CD4-positive, alpha-beta T cell treated with Interleukin-10 for 1 hour (primary cell): ENCODE measurements at places on chromosomes 3 and 15.

DNA sequence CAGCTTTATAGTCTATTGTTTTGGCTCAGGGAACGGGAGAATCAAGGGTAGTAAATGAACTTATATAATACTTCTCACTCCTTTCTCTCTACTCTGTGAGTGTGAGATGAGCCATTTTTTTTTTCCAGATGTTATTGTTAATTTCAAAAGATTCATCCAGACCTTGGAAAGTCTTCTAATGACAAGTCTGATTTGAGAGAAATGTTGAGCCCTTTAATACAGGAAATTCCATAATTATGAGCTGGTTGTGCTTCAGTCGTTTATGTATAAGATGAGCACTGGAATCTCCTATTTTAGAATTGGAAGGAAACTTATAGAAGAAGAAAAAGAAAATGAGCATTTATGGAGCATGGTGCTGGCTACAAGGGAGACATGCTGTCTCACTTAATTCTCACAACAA is 92.0 kb downstream of the FBN1 start:
- no peak for DNase-seq

DNA sequence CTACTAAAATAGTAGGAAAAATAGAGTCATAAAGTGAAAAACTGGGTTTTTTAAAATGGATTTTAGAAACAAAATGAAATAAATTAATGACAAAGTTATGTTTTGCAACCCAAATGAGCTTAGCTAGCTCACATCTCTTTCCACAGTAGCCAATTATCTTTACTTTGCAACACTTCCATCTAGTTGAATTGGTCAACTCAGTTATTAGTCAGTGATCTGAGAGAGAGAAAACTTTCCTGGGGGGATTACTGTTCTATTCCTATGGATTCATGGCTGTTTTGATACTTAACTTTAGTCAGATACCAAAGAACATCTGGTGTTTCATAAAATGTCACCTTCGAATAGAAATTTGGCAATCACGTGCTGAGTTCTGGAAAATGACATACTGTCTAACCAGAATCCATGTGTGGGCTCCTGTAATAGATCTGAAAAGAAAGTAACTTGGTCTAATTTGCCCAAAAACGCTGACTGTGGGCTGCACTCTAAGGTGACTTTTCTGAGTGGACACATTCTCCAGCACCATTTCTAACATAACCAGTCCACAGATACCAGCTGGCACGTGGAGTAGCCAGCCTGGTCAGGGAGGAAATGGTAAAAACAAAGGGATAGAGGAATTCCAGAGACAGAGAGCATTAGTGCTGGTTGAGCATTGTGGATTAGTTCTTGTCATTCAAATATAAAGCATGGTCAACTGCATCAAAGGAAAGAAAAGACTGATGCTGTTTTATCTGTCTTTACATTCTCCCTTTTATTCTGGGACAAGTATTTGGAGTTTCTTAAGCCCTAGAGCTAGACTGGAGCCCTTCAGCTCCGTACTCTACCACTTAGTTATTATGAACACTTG is 45.2 kb upstream of the CCDC80 start:
- no peak for DNase-seq

DNA sequence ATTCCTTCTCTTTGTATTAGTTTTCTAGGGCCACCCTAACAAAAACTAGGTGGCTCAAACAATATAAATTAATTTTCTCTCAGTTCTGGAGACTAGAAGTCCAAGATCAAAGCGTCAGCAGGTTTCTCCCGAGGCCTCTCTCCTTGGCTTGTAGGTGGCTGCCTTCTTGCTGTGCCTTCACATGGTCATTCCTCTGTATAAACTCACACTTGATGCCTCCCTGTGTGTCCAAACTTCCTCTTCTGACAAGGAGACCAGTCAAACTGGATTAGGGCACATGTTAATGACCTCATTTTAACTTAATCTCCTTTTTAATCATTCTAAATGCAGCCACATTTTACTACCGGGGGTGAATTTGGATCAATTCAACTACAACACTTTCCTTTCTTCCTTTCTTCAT is 691.1 kb downstream of the DIPK2A start:
- DNase-seq: no peak

- no peak for DNase-seq
These were observed 7.0 kb downstream of the CEP152 start for GRCh38 chr15:48803877-48804276.

- DNase-seq: no peak
These were observed 101.8 kb upstream of the AADACL2 start for GRCh38 chr3:151631946-151632345.
